ENCODE measurements at places on chromosomes 2 and 18.

GRCh38 chr18:9637036-9637767 lies 22.8 kb upstream of the PPP4R1 start:
- H3K27me3 ChIP-seq = peaks cover 2% of the 10 kb centered on the region
- H3K4me3 ChIP-seq = no peak overlapping the region
- no peaks in the 10 kb centered on the region for H3K4me1 ChIP-seq

- no peaks in the 10 kb centered on the region for H3K27me3 ChIP-seq
- no peaks in the 10 kb centered on the region for H3K36me3 ChIP-seq
- H3K27ac ChIP-seq = no peak overlapping the region
- no peak overlapping the region for H3K4me3 ChIP-seq
- DNase-seq = no peak
Observed at GRCh38 chr18:38497266-38497665, 931.7 kb upstream of the CELF4 start.

GRCh38 chr2:23507267-23508065 lies 122.5 kb downstream of the KLHL29 start:
- DNase-seq = no peak
- no peaks in the 10 kb centered on the region for H3K36me3 ChIP-seq
- no peaks in the 10 kb centered on the region for H3K4me1 ChIP-seq
- H3K27me3 ChIP-seq = no peaks in the 10 kb centered on the region
- no peak overlapping the region for H3K4me3 ChIP-seq

GRCh38 chr2:189951791-189952535 lies 110.6 kb downstream of the MSTN start:
- no peaks in the 10 kb centered on the region for H3K4me1 ChIP-seq
- H3K4me3 ChIP-seq = no peak overlapping the region
- DNase-seq = no peak
- no peaks in the 10 kb centered on the region for H3K36me3 ChIP-seq
- H3K27me3 ChIP-seq = no peaks in the 10 kb centered on the region

GRCh38 chr2:158460632-158461297 lies 4.0 kb downstream of the PKP4 start:
- no peaks in the 10 kb centered on the region for H3K36me3 ChIP-seq
- peak; percentile 16 for DNase-seq
- peaks cover 28% of the 10 kb centered on the region for H3K4me1 ChIP-seq
- peak overlapping the region; percentile 29 for H3K4me3 ChIP-seq
- H3K27me3 ChIP-seq = no peaks in the 10 kb centered on the region

DNA sequence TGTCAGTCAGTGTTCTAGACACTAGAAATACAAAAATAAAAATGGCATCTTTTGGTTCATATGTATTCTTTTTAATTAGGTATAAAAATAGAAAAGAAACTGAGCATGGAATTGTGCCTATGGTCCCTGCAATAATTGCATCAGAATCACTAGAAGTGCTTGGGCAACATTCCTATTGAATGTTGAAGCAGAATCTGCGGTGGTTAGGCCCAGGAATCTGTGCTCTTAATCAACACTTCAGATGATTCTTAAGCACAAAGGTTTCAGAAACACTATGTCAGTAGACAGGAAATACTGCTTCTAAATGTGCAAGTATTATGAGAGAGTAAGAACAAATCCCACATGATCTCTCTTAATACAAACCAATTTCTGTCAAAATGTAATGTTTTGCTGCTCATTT lies 20.3 kb upstream of the RBBP8 start:
- DNase-seq = no peak
- H3K36me3 ChIP-seq = no peaks in the 10 kb centered on the region
- no peak overlapping the region for H3K4me3 ChIP-seq
- H3K27me3 ChIP-seq = no peaks in the 10 kb centered on the region

DNA sequence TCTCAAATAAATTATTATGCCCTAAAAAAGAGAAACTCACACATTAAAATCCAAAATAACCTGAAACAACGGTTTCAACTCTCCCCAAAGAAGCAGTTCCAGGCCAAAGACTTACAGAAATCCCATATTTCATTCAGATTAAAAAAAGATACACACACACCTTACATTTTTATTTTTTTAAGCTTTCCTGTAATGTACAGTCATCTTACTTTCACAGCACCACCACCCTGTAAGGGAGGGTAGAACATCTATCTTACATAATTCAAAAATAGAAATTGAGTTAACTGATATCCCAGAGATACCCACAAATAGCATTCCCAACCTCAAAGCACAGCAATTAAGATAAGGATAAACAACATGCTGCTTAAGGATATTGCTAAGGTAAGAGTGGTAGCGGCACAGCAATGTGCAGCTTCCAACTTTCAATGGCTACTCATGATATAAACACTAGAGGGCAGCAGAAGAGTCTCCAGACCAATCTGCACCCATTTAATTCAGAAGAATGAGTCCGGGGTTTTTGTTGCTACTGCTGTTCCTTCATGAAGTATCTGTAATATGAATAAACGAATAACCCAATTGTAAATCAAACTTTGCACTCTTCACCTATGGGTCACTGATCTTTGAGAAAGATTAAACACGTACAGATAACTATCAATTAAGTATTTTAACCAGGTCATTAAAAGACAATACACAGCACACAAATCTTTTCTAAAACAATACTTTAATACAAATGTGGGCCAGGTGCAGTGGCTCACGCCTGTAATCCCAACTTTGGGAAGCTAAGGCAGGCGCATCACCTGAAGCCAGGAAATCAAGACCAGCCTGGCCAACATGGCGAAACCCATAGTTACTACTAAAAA lies 11.3 kb downstream of the GFPT1 start:
- no peak overlapping the region for H3K4me3 ChIP-seq
- DNase-seq = peak; percentile 69
- no peaks in the 10 kb centered on the region for H3K4me1 ChIP-seq
- H3K36me3 ChIP-seq = peaks cover 17% of the 10 kb centered on the region

GRCh38 chr18:23257686-23258565 lies 122.6 kb downstream of the CABLES1 start:
- DNase-seq = no peak
- H3K36me3 ChIP-seq = no peaks in the 10 kb centered on the region
- H3K4me1 ChIP-seq = peaks cover 21% of the 10 kb centered on the region

- no peak for DNase-seq
- H3K4me3 ChIP-seq = no peak overlapping the region
- H3K27ac ChIP-seq = no peak overlapping the region
- H3K27me3 ChIP-seq = no peaks in the 10 kb centered on the region
Observed at GRCh38 chr18:4004183-4004829, 450.8 kb downstream of the DLGAP1 start.

DNA sequence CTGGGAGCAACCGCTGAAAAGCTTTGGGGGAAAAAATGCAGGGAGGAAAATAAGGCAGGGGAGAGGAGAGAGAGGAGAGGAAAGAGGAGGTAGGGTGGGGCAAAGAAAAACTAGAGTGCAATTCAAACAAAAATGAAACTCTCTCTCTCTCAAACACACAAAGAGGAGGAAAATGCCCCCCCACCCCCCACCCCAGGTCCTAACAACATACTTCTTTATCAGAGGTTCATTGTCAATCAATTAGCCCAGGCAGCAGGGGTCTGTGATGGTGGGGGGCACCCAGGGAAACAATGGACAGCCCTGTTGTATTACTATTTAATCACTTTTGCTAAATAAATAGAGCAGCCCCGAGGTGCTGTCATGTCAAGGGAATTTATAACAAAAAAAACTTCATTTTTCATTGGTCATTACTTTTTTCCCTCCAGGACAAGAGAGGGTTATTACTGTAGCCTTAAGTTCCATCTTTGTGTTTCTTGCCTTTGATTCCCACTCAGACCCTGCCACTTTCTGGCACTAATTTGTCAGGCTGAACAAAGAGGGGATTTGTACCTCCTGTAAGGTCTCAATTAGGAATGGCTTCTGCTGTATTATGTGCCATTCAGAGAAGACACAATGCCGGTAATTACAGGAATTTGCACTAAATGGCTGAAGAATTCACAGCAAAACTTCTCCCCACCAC lies 55.0 kb downstream of the PLEKHM3 start:
- DNase-seq = no peak
- no peaks in the 10 kb centered on the region for H3K4me1 ChIP-seq
- H3K4me3 ChIP-seq = no peak overlapping the region
- peaks cover 3% of the 10 kb centered on the region for H3K36me3 ChIP-seq
- no peaks in the 10 kb centered on the region for H3K27me3 ChIP-seq
- no peak overlapping the region for H3K27ac ChIP-seq

DNA sequence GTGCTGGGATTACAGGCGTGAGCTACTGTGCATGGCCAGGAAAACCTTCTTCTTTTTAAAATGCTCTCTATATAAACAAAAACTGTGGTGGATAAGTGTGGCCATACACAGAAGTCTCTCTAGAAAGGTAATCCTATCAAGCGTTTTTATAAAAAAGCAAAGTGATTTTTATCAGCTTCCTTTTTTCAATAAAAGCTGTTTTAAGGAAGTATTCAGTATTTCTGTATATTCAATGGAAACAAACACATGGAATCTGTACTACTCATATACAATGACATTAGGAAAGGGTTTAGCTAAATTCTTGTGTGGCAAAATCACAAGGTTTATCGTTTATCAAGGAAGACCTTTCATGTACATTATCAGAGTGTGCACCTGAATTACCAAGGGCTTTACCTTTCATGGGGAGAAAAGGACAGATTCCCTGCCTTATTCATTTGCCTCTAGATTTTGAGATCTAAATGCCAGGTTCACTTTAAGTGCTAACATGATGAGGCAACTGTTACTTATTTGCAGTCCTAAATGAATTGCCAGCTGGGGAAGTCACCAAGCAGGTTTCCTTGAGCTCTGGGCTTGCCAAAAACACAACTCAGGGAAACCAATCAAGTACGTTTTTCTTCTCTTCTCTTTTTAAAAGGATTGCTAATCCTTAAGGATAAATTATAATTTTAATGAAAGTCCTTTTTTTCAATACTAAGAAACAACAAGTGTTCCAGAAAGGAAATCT lies 70.8 kb downstream of the RTN4 start:
- H3K27me3 ChIP-seq = no peaks in the 10 kb centered on the region
- peaks cover 27% of the 10 kb centered on the region for H3K36me3 ChIP-seq
- peaks cover 18% of the 10 kb centered on the region for H3K4me1 ChIP-seq
- H3K4me3 ChIP-seq = peak overlapping the region; percentile 3
- no peak for DNase-seq
- H3K27ac ChIP-seq = no peak overlapping the region

DNA sequence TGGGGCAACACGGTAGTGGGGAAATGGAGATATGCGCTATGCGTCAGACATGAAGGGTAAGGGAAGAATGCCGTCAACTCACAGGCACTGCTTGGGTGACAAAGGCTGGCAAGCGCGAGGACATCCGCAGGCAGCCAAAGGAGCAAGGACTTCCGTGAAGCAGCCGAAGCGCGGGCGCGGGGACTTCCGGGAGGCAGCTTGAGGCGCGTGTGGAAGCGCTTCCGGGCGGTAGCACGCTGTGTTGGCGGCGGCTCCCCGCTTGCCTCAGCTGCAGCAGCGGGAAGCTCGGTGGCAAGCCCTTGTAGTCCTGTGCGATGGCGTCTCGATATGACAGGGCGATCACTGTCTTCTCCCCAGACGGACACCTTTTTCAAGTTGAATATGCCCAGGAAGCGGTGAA lies at the start of gene PSMA8:
Gene PSMA8 (plus strand): TSS at position 218 of the 400 bp plus-strand sequence. CDS start 97 bp downstream, at position 315.
- H3K36me3 ChIP-seq = no peaks in the 10 kb centered on the region
- H3K4me1 ChIP-seq = no peaks in the 10 kb centered on the region
- H3K27ac ChIP-seq = peak within 1 kb of the TSS; percentile 63
- peak within 1 kb of the TSS; percentile 67 for H3K4me3 ChIP-seq
- peaks cover 2% of the 10 kb centered on the region for H3K27me3 ChIP-seq

DNA sequence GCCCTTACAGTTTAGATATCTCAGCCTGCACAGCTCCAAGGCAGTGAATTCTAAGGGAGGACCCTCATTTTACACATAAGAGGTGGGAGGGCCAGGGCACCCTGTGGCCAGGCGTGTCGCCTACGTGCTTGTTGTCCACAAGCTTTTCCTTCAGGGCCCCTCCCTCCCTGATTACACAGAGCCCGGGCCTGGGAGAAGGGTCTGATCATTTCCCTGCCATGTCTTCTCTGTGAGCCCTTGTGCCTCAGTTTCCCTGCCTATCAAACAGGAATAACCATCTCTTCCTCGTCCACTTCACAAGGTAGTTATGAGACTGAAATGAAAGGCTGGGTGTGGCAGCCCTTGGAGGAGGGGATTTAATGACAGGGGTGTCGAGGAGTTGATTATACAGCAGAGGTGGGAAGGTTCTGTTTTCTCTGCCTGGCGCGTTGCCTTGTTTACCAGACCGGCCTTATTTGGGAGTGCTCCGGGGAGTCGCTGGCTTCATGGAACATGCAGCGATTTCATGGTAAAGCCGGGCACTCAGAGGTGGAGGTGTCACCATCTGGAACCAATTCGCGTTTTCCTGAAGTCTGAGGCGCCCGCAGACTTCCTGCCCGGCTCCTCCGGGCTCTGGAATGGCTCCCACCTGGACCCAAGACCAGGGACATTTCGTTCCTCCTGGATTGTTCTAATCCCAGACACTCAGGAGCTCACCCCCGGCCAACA lies 208.9 kb downstream of the KLHL29 start:
- no peaks in the 10 kb centered on the region for H3K27me3 ChIP-seq
- DNase-seq = no peak
- H3K27ac ChIP-seq = no peak overlapping the region
- H3K36me3 ChIP-seq = no peaks in the 10 kb centered on the region
- no peak overlapping the region for H3K4me3 ChIP-seq

GRCh38 chr2:61910603-61911002 lies 5.1 kb downstream of the COMMD1 start:
- peaks cover 10% of the 10 kb centered on the region for H3K4me1 ChIP-seq
- H3K27ac ChIP-seq = no peak overlapping the region
- no peaks in the 10 kb centered on the region for H3K27me3 ChIP-seq
- DNase-seq = peak; percentile 15
- no peak overlapping the region for H3K4me3 ChIP-seq

DNA sequence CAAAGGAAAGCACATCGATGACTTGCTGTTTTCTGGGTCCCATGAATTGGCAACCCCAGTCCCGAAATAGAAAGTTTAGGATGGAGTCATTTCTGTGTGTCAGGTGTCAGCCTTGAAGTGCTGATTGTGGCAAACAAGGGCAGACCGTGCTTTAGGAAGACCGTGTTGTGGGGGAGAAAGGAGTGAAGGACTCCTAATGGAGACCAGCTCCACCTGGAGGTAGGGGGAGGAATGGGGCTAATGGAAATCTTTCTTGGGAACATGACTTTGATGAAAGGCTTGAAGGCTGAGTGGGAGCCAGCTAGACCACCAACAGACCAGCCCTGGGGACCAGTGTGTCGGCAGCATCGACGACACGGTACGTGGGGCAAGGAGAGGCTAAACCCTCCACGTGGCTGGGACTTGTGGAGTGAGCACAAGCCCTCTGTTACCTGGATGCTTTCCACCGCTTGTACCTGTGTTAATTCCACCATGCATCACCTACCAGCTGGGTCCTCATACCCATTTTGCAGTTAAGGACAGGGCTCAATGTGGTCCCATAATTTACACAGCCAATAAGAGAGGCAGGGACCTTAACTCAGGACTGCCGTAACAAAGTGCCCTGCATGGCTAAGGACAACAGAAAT lies 104.2 kb downstream of the SH3BP4 start:
- no peak for DNase-seq
- H3K27ac ChIP-seq = no peak overlapping the region
- H3K4me1 ChIP-seq = no peaks in the 10 kb centered on the region
- no peaks in the 10 kb centered on the region for H3K27me3 ChIP-seq

GRCh38 chr2:99822474-99823207 lies 319.7 kb downstream of the AFF3 start:
- no peak overlapping the region for H3K4me3 ChIP-seq
- H3K4me1 ChIP-seq = no peaks in the 10 kb centered on the region
- no peak overlapping the region for H3K27ac ChIP-seq
- H3K36me3 ChIP-seq = no peaks in the 10 kb centered on the region
- DNase-seq = no peak
- H3K27me3 ChIP-seq = no peaks in the 10 kb centered on the region
